ENCODE measurements at places on chromosomes 7 and 10.

- DNase-seq, result no peak
These were observed 9.3 kb upstream of the IL2RA start for GRCh38 chr10:6071181-6072175.

DNA sequence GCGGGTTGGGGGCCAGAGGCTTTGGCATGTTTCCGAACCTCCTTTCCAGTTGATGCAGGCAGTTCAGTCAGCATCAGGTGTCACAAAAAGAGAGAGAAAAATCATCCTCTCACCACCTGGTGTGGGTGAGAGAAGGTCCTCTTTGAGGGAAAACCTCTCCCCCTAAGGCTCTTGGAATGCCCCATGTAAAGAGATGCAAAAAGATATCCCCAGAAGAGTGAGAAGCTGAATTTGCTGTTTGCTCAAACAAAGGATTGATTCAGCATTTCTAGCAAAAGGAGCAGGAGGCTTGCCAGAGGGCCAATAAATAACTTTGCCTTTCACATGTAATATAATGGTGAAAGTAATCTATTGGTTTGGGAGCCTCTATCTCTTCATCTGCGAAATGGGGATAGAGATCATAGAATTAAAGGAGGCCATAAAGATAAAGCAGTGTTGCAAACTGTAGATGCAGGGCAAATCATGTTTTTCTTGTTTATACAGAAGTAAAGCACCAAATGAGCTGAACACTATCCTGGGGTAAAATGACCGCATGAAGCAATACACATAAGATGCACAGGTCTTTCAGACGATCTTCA, 425.9 kb downstream of the LRMDA start:
- no peak for DNase-seq

DNA sequence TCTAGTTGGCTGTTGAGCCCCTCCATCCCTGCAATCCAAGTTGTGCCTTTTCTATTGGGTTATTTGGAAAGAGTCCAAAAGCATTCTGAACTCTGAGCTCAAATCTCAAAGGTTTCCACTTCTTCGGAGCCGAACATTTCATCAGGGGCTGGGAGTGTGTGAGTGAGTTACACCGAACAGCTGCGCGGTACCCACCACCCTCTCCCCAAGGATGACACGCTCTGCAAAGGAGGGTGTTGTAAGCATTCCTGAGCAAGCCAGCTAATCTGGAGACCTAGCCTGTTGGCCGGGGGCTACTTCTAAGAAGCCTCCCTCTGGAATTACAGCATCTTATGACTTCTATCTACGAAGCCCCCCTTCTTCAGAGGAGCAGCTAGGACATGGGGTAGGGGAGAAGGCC, 270.5 kb downstream of the CREB5 start:
- DNase-seq, result no peak

DNA sequence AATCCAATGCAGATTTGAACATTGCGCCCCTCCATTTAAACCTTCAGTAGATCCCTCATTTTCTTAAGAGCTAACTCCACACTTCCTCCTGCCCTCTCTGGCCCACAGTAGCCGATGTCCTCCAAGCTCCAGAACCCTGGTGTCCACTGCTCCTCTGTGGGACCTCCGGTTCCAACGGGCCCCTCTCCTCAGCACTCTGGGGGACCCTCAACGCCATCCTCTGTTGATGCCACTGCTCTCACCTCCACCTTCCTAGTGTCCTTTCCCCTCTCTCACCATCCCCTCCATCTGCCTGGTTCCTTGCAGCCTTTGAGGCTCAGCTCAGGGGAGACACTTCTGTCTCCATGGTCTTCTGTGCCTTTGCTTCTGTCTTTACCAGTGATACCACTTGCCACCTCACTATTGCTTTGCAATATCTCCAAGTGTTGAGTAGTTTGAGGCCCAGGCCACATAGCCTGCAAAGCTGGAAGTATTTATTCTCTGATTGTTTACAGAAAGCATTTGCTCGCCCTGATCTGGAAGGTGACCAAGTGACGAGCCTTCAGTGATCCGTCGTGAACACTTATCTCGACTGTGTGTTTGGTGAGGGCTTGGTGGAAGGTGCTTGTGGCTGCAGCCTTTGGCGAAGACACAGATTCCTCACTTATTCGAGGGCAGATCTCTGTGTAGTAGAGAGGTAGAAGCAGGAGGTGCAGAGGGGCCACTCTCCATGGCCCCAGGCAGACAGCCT, 104.8 kb upstream of the SHH start:
- DNase-seq, result no peak

DNA sequence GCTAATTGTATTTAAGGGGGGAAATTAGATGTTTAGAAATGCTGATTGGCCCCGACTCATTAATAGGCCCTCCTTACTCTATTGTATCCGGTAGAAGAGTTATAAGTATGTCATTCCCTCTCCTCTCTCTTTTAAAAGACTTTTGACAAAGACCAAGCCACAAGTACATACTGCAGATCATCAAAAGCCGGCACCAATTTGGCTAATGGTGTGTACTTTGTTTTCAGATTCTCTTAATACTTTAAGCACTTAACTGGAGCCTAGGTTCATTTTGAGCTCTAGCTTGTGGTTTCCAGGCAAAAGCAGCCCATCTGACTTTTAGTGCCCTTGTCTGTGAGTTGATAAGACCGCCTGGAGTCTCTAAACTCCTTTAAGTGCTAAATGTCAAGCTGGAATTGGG, 210.0 kb upstream of the LYZL1 start:
- no peak for DNase-seq

DNA sequence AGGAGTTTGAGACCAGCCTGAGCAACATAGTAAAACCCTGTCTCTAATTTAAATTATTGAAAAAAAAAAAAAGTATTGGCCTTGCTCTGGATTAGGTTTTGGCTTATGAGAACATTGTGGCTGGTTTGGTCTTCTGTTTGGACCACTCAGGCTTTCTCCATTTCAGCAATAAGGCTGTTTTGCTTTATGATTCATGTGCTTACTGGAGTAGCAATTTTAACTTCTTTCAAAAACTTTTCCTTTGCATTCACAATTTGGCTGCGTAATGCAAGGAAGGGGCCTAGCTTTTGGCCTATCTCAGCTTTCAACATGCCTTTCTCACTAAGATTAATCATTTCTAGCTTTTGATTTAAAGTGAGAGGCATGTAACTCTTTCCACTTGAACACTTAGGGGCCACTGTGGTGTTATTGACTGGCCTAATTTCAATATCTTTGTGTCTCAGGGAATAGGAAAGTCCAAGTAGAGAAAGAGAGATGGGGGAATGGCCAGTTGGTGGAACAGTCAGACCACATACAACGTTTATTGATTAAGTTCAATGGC, 38.0 kb upstream of the SRPK2 start:
- no peak for DNase-seq

GRCh38 chr10:82821043-82821442, 946.0 kb downstream of the NRG3 start:
- DNase-seq, result no peak

DNA sequence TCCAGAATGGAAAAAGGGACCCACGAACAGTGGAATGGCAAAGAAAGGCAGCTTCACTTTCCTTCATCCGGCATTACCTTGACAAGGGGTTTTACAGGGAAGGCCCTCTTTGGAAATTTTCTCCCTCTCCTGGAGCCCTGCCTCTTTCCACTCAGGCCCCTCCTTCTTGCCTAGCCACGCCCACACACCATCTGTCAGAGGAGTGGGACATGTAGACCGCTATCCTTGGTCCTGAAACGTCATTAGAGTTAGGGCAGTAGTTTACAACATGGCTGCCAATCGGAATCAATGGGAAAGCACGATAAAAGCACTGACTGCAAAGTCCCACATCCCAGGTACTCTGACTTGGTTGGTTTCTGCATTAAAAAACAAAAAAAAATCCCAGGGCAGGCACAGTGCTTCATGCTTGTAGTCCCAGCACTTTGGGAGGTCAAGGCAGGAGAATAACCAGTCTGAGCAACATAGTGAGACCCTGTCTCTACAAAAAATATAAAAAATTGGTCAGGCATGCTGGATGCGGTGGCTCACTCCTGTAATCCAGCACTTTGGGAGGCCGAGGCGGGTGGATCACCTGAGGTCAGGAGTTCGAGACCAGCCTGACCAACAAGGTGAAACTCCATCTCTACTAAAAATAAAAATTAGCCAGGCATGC, 96.4 kb downstream of the MARCHF5 start:
- DNase-seq, result no peak

GRCh38 chr7:135899458-135900064, 77.6 kb downstream of the MTPN start:
- no peak for DNase-seq

GRCh38 chr7:50793120-50793946, 10.6 kb upstream of the GRB10 start:
- no peak for DNase-seq

GRCh38 chr10:19767876-19768275, 48.4 kb upstream of the PLXDC2 start:
- no peak for DNase-seq

DNA sequence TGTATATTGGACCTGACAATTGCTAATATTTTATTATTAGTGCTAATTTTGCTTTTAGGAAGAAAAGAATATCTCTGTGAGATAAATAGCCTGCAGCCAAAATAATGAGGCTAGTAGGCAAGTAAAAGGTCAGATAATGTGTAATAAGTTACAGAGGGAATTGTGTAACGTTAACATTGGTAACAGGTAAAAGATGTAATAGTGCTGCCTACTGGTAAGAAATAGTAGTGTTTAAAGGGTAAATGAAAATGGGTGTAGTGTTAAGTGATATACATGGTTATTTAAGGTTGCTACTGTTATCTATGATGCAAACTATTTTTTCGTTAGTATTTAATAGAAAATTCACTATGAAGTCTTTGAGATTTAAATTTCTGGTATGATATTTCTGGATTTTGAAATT, 9.2 kb upstream of the FOXP2 start:
- DNase-seq, result no peak

Data from stimulated activated CD8-positive, alpha-beta memory T cell treated with anti-CD3 and anti-CD28 coated beads, Interleukin-7, amount 100 ng/mL, for 4 hours (primary cell).